NCI-H526 treated with DMSO at 0.1 percent for 48 hours (cell line): ENCODE measurements at places on chromosomes 1 and 21.

- no peak for DNase-seq
Measured at GRCh38 chr1:224783006-224783651, 146.3 kb upstream of the DNAH14 start.

GRCh38 chr1:1122078-1122811 lies 6.4 kb upstream of the C1orf159 start:
- DNase-seq = peak; percentile 34

- DNase-seq = no peak
Measured at GRCh38 chr1:87501738-87502137, 173.1 kb downstream of the LMO4 start.

GRCh38 chr1:156198831-156199349 lies 5.0 kb downstream of the SLC25A44 start:
- no peak for DNase-seq

DNA sequence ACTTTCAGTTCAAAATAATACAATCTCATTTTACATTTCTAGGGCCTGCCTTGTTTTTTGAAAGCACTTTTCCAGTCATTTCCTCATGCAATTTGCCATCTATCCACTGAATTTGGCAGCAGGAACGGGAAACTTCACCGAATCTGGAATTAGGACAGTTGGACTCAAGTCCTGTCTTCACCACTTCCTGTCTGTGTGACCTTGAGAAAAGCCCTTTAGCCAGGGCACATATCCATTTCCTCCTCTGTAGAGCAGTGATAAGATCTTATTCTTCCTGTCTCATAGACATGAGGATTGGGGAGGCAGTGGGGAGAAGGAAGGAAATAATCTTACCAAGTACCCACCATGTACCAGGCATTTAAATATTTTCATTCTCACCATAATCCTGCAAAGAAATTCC lies 12.0 kb downstream of the VAV3 start:
- peak; percentile 30 for DNase-seq

GRCh38 chr1:177571076-177571475 lies 398.8 kb downstream of the SEC16B start:
- no peak for DNase-seq

GRCh38 chr1:167196166-167196565 lies 24.5 kb upstream of the POU2F1 start:
- DNase-seq = no peak

DNA sequence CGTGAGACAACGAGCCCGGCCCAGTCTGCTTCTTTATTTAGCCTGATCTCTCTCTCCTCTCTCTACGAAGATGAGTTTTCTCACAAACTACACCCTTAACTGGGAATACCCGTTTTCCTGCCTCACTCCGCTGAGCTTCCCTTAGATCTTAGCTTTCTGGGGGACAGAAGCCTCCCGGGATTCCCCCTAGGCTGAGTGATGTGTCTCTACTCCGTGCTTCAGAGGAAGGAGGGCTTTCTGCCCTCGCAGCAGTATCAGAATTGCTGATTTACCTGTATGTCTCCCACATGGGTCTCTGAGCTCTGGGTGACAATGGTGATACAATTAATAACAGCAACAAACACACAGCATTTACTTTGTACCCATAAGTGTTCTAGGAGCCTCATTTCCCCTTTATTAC lies 1.0 kb downstream of the ZBTB17 start:
- DNase-seq = no peak

- no peak for DNase-seq
Measured at GRCh38 chr21:31683029-31683428, 23.5 kb downstream of the SOD1 start.

GRCh38 chr1:30753118-30753517 lies 4.5 kb downstream of the LAPTM5 start:
- DNase-seq = no peak

GRCh38 chr1:233679030-233679429 lies 65.1 kb downstream of the KCNK1 start:
- DNase-seq = no peak

DNA sequence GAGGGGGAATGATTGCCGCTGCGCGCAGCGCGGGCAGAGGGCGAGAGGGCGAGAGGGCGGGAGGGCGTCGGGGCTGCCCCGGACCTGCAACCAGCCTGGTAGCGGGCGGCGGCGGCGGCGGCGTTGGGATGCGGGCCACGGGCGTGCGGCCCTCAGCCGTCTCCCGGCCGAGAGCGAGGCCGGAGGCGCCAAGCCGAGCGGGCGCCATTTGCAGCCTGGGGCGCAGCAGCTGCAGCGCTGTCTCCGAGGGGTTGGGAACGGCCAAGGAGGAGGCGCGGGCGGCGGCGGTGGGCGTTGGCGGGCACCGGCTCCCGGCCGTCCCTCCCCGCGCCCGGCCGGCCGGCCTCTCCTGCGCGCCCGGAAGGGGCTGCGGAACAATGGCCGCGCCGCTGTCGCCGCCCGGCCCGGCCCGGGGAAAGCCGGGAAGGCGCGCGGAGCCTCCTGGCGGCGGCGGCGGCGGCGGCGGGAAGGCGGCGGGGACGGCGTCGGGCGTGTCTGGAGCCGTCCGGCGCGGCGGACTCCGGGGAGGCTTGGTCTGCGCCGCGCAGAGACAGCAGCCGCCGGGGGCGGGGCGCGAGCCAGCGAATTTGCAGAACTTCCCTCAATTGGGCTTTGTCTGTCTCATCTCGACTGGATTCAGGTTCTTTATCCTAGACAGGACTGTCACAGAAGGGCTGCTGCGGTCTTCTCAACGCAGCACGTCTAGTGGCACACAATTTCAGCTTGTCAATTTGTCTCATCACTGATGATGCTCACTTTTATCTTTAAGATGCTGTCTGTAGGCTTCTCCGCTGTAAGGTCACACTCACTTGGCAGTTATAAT lies 35.7 kb downstream of the ZBTB8B start:
- DNase-seq = peak; percentile 60

DNA sequence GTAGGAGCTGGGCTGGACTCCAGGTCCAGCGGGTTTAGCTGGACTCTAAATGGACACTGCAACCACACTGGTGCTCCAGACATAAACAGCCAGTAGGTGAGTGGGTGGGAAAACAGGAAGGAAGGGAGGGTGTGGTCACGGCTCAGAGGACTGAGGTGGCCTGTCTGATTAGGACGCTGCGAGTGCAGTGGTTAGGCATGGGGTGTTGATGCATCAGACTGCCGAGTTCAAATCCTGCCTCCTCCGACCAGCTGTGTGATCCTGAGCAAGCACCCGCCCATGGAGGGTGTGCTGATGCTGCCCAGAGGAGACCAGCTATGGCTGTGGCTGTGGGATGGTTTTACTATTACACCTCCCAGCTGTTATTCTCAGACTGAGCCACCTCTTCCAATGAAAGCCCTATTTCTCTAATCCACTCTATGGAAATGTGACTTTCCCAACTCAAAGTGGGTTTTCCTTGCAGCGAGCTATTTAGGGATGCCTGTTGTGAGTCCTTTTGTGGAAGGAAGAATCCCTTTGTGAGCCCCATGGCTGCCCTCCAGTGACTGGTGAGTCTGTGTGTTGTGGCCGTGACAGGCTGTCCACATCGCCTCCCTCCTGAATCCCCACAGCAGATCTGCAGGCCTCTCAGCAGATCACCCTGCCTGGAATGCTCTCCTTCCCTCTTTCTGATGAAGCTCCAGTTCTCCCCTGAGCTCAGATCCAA lies 56.6 kb upstream of the EDN2 start:
- DNase-seq = no peak

- DNase-seq = peak; percentile 31
Measured at GRCh38 chr1:151993734-151994496, at the start of gene S100A10. Gene S100A10 (minus strand): TSS chr1:151993859. CDS start chr1:151986230, 7,629 bp downstream.

DNA sequence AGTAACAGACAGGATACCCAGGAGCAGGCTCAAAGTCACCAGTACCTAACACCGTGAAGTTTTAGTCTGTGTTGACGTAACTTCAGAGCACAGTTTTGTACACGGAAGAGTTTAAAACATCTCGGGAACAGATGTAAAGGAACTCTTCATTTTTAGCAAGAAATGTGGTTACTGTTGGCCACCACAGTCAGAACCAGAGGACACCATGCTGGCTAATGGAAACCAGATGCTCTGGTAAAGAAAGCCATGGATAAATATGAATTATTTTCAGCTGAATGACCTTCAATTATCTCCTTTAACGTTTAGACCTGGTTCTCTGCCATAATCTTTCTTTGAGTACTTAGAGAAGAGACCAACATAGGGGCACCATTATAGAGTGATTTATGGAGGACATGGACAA lies 115.9 kb downstream of the NTMT2 start:
- DNase-seq = no peak

- DNase-seq = no peak
Measured at GRCh38 chr1:168279253-168279652, 1.4 kb upstream of the TBX19 start.

- no peak for DNase-seq
Measured at GRCh38 chr1:42738678-42739226, 1.3 kb downstream of the CLDN19 start.

- no peak for DNase-seq
Measured at GRCh38 chr1:5682626-5683225, 309.5 kb downstream of the NPHP4 start.

DNA sequence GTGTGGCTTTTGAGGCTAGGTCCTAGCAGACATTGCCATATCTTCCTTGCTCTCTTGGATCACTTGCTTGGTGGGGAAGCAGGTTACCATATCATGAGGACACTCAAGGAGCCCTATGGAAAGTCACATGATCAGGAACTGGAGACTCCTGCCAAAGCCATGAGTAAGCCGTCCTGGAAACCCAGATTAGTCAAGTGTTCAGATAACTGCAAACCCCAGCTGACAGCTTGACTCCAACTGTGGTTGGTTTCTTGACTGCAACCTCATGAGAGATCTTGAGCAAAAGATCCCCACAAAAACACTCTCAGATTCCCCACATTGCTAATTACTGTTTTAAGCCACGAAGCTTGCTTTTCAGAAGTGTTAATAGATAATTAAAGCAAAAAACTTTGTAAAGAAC lies 58.6 kb downstream of the CACNA1E start:
- DNase-seq = no peak

- no peak for DNase-seq
Measured at GRCh38 chr1:114081437-114082303, 72.0 kb downstream of the SYT6 start.

- DNase-seq = no peak
Measured at GRCh38 chr1:213399695-213400094, 348.7 kb downstream of the RPS6KC1 start.

GRCh38 chr1:23795676-23796465 lies 4.7 kb downstream of the GALE start:
- DNase-seq = no peak

DNA sequence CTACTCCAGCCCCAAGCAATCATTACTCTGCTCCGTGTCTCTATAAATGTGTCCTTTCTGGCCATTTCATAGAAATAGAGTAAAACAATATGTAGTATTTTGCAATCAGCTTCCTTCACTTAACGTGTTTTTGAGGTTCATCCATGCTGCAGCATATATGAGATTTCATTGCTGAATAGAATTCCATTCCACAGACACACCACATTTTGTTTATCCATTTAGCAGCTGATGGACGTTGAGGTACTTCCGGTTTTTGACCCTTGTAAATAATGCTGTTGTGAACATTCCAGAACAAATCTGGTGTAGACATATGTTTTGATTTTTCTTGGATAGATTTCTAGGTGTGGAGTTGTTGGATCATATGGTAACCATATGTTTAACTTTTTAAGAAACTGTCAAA lies 30.7 kb downstream of the ADAM30 start:
- no peak for DNase-seq

DNA sequence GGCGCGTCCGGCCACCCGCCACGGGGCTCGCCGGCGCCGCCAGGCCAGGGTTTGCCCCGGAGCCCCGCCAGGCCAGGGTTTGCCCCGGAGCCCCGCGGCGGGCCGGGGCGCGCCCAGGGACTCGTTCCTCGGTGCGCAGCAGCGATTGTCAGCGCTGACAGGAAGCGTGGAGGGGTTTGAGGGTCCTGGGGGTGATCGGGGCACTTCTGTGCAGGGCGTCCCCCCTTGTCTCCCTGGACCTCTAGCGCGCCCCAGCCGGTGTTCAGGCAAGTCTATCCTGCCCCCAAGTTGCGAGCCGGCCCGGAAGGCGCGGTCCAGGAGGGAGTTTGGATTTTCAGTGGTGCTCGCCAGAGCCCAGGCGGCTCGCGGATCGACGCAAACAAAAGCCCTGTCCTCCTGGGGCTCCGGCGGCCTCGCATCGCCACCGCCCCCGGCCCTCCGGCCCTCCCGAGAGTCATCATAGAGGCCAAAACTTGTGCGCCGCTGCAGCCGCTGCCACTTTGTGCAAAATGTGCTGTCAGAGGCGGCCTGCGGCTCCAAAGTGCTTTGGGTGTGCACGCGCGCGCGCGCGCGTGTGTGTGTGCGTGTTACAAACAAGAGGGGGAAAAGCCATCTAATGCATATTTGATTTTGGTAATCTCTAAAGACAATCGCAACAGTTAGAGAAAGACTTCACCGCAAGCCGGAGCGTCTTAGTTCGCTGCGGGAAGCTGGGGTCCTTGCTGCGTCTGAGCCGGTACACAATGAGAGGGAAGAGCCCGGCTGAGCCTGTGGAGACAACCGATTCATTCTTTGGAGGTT lies 1.0 kb downstream of the ROR1 start:
- no peak for DNase-seq

DNA sequence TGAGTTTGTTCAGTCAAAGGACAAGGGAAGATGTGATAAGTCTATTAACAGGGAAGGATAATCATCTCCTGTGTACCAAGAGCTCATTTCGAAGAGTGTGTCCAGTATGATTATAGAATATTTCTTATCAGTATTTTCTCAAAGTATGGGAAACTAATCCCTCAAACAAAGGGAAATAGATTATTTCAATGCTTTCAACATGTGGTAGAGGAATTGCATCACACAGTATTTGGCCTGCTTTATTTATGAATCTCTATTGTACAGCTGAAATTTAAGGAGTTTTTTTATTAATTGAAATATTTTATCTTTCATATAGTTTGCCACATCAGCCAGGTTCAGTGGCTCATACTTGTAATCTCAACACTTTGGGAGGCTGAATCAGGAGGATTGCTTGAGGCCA lies 151.0 kb downstream of the CLEC20A start:
- no peak for DNase-seq

- DNase-seq = no peak
Measured at GRCh38 chr1:172489847-172490246, 43.1 kb upstream of the SUCO start.

GRCh38 chr1:226529891-226530290 lies 18.7 kb upstream of the STUM start:
- no peak for DNase-seq

GRCh38 chr1:225488676-225489075 lies 60.8 kb upstream of the LBR start:
- no peak for DNase-seq

GRCh38 chr1:162736633-162737067 lies 53.9 kb upstream of the HSD17B7 start:
- no peak for DNase-seq

- no peak for DNase-seq
Measured at GRCh38 chr1:49556676-49557234, 467.0 kb downstream of the AGBL4 start.

GRCh38 chr1:109821831-109822745 lies 58.4 kb upstream of the EPS8L3 start:
- DNase-seq = no peak

DNA sequence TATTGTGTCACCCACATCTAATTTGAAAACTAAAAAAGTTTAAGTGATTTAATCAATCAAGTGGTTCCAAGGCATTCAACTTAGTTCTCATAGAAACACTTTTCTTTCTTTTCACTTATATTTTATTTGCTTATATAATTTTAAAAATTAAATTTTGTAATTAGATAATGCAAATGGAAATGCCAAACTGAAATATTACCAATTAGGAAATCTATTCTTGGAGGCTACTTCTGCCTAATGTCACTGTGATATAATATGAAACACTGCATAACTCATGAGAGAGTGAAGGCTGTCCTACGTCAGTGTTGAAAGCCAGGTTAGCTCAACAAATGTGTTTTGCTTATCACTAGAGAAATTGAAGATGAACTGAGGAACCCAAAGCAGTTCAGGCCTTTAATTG lies 18.3 kb upstream of the SHCBP1L start:
- no peak for DNase-seq
